ENCODE measurements at places on chromosomes 3 and 15.

GRCh38 chr15:45185903-45186770, 1.6 kb downstream of the SHF start:
- no peak for DNase-seq

- DNase-seq: no peak
Measured at GRCh38 chr15:69161878-69162213, 1.4 kb downstream of the GLCE start.

- no peak for DNase-seq
Measured at GRCh38 chr3:195751560-195751959, 30.8 kb downstream of the MUC20 start.

- no peak for DNase-seq
Measured at GRCh38 chr3:37935756-37936666, 54.6 kb upstream of the VILL start.

- no peak for DNase-seq
Measured at GRCh38 chr15:39455471-39455991, 125.3 kb upstream of the THBS1 start.

GRCh38 chr3:55423782-55424181, 63.3 kb downstream of the WNT5A start:
- DNase-seq: no peak

GRCh38 chr3:157493627-157494550, 9.3 kb downstream of the VEPH1 start:
- DNase-seq: no peak

DNA sequence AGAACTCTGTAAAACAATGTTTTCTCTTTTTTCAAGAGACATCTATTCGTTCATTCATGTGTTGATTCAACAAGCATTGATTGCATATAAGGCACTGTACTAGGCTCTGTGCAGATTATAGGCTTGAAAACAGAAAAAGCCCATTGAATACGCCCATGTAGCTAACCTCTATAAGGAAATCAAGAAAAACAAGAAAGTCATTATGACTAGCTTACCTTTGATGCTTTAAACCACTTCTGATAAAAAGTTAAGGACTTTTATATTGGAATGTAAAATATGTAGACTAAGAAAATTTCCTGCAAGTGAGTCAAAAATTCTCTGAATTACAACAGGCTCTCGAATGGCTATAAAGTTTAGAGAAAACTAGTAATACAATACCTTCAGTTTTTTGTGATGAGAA, 92.5 kb downstream of the BDH1 start:
- DNase-seq: no peak

DNA sequence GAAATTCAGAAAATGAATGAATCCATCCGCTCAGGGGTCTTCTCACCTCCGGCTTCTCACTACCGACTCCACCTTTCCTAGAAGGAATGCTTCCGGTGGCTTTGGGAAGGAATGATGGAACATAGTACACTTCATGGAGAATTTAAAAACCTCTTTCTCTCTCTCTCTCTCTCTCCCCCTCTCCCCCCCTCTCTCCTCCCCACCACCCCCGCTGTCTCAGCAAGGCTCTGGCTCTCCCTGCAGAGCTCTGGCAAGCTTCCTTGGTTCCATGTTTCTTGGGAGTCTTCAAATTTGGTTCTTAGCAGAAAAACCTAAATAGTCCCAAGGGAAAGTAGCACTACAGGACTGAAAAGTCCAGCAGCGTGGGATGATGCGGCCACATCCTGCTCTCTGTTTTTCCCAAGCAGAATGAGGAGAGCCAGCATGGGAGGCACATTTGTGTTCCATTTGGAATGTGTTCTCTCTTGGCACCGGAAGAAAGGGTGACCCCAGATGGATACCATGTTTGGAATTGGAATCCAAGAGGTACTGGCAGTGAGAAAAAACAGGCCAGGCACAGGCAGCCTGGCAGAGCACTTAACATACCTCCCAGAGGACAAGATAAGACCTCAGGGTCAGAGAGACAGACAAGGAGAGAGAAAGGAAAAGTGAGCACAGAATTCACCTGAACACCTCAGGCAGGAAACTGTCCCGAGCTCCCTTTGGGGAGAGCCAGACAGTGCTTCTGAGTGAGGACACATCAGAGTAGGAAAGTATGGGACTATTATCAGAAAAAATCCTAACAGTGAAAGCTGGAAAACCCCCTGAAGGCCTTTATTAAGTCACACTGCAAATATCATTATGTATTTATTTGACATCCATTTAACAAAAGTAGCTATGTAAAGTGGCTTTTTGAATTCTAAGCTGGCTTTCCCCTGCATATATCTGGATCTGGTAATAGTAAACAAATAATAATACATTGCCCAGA, at the start of gene POPDC2:
Gene POPDC2 (minus strand): TSS at position 116 of the 967 bp plus-strand sequence. CDS start 166 bp downstream, outside the sequence.
- DNase-seq: no peak

DNA sequence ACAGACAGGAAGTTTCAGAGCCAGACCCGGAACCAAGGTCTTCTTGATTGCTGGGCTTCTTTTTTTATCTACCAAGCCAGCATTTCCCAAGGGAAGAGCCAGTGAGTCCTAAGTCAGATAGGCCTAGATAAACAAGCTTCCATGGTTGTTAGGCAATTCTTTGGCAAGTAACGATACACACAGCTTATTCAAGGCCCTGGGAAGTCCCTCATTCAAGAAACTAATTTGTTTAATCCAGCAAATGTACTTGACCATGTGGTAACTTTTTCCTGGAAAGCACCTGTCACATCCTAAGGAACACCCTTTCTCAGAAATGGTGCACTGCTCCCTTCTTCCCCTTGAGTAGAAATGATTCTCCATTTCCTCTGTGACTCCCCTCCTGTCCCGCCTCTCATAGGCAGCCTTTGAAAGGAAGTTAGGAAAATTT, 209.9 kb downstream of the ITPR1 start:
- no peak for DNase-seq

DNA sequence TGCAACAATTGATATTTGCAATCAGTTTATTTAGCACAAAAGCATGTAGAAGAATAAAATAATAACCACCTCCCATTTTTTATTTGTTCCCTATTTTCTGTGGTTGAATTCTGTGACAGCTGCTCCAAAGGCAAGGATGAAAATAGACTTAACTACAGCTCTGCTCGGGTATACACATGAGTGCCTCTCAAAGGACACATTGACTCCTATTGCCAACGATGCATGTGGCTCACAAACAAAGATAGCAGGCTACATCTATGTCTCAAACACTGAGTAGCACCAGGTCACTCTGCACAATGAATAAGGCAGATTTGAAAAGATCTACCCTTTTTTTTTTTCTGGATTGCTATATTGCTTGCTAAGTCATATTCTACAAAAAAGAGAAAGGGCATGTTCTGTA, 612.9 kb downstream of the ROBO1 start:
- no peak for DNase-seq

DNA sequence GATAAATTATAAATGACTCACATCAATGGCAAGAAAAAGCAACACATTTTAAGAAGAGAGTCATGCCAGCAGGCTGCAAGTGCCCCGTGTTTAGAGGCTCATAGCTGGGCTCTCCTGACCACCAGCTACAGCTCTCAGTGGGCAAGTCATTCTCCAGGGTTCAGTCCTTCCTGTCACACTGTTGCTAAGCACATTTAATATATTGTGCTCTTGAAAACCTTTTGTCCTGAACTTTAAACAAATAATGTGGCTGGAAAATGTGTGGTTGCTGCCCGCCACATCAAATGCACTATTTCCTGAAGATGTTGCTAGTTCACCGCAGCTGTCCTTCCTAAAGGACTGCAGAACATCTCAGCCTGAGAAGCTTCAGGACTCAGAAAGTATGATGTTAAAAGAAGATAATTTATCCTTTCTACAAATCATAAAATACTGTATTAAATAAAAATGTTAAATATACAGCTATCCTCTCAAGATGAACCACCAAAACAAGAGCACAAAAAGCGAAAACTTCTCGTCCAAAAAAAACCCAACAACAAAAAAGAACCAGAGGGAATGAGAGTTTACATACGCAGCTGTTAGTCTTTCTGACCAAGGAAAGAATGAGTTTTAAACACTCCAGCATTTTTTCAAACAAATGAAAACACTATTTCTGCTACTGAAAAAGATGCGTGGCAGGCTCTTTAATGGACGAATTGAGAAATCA, 951 bp downstream of the TARS3 start:
- no peak for DNase-seq

DNA sequence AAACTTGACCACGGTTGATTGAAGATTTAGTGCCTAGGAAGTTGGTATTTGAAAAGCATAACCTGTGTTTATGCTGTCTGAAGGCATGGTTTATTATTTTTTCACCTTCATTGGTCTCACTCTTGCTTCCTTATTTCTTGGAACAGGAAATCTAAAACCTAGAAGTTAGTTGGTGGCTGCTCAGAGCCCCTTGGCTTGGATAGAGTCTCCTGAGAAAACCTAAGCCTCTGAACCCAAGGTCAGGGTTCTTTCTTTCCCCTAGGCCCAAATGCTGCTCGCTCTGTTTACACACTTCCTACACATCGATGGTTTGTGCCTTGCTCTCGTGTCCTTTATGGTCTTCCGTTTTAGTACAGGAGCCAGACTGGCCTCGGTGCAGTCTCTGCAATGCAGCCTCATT, 82.2 kb downstream of the TRAK1 start:
- DNase-seq: no peak

DNA sequence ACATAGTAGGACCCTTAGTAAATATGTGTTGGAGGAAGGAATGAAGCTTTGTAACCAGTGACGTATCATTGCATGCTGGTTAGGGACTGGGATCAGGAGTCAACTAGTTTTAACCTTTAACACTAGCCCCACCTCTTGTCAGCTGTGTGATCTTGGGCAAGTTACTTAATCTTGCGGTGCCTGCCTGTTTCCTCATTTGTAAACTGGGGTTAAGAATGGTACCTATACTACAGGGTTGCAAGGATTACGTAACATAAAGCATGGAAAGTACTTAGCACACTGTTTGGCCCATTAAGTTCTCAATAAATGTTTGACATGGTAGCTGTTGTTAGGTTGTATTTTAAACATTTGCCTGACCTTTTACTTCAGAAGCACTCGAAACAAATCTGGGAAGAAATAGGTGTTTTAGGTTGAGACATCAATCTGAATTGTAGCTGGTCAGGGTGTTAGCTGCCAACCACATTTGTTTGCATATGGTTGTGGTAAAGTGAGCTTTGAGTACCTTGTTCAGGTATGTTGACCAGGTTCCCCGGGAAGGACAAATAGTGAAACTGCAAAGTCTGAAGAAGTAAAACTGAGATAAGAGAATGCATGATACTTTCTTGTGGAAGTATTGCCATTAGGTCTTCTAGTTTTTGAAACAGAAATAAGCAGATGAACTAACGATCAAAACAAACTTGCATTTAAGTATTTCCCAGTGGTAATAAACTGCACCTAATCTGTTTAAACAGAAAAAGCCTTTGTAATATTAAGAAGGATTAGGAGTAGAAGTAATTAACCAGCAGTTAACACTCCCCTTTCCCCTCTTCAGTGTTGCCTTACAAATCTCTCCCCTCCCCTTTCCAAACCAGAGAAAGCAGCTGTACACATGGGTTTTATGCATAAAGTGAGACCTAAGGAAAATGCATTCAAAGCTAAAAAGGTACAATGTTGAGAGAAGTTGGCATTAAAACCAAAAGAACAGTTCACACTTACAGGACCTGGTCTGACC, 25.8 kb upstream of the SCAANT1 start:
- no peak for DNase-seq

GRCh38 chr15:72858205-72858604, 74.6 kb upstream of the ADPGK start:
- no peak for DNase-seq

DNA sequence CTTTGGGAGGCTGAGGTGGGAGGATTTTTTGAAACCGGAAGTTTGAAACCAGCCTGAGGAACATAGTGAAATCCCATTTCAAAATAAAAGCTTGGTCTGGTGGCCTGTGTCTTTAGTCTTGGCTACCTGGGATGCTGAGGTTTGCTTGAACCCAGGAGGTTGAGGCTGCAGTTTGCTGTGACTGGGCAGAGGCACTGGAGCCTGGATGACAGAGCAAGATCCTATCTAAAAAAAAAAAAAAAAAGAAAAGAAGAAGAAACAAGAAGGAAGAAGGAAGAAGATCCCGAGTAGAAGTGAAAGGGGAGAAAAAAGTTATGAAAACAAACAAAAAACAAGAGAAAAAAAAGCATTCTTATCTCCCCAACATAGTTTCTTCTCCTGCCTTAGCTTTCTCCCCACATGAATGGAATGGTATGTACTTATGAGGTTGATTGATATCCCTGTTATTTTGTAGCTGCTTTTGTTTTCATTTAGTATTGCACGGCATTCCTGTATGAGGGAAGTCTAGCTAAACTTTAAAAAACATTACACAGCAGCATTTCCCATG, 42.4 kb downstream of the TMEM40 start:
- DNase-seq: no peak

- DNase-seq: no peak
Measured at GRCh38 chr15:101394056-101394630, 95.4 kb downstream of the PCSK6 start.

GRCh38 chr3:279325-279724, 82.8 kb downstream of the CHL1 start:
- no peak for DNase-seq

DNA sequence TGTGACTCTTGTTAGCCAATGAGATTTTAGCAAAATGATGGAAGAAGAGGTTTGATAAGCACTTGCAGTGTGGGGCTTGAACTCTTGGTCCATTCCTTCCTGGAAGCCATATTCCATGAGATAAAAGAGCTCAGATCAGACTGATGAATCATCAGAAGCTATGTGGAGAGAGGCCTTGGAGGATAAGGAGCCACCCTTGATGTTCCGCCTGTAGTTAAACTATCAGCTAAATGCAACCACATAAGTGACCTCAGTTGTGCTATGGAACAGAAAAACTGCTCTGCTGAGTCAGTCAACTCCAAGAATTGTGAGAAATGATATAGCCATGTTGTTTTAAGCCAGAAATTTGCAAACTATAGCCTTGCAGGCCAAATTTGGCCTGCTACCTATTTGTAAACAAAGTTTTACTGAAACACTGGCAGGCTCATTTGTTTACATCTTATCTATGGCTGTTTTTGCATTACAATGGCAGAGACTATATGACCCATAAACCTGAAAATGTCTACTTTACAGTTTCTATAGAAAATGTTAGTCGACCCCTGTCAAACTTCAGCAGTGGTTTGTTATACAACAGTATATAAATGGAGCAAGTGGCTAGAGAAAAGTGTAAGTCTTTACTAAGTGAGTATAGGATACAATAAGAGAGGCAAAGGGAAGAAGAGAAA, 27.6 kb upstream of the GAP43 start:
- DNase-seq: no peak

GRCh38 chr3:64352639-64352992, 127.3 kb upstream of the PRICKLE2 start:
- no peak for DNase-seq

All from activated naive CD4-positive, alpha-beta T cell (primary cell).